Neural progenitor cell (in vitro differentiated cells): ENCODE measurements at places on chromosomes 6 and 20.
A peak's percentile ranks its signal among the peaks of the same experiment; 100 is the strongest.

GRCh38 chr20:6925744-6926278, 158.3 kb downstream of the BMP2 start:
- no peak for DNase-seq

- DNase-seq = no peak
These were observed 56.4 kb downstream of the RFX6 start for GRCh38 chr6:116933485-116933884.

DNA sequence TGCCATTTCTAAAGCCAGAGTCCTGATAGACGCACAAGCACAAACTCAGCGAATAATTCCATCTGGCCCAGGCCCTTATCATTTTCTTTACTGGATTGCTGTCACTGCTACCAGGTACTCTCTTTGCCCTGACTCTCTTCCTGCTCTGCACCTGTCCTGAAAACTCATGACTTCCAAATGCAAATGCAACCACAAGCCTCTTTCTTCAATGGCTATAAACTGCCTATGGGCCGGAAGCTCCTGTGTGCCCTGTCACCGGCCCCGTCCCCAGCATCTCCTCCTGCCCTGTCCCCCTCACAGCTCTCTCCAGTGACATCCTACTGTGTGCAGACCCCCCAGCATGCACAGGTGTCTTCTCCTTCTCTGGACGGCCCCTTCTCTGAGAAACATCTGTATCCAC, 302.6 kb downstream of the GMDS start:
- DNase-seq = no peak

- DNase-seq = no peak
These were observed 27.3 kb downstream of the PTK7 start for GRCh38 chr6:43103253-43103876.

DNA sequence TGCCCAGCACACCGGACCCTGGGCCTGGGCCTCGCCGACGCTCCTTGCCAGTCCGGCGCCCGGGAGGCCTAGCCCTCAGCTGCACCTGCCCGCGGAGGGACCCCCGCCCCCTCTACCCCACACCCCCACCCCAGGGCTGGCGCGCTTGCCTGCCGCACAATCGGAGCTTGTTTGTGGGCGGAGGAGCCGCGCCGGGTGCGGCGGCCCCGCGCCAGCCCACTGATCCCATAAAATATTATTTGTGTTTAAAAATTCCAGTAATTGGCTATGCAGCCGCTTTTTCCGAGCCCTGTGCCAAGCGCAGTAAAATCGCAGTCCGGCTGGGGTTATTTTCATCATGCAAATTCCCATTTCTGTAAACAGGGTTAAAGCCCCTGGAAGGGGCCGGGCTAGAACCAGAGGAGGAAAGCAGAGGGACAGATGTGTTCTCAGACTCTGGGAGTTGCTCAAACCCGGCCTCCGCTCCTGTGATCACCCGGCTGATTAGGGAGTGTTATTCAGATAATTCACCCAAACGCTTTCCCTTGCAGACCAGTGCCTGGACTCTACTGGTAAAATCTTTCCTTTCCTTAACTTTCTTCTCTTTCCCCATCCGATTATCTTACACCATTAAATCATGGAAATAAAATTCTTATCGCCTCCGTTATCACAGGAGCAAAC, 93.1 kb downstream of the NCR2 start:
- peak; percentile 50 for DNase-seq

DNA sequence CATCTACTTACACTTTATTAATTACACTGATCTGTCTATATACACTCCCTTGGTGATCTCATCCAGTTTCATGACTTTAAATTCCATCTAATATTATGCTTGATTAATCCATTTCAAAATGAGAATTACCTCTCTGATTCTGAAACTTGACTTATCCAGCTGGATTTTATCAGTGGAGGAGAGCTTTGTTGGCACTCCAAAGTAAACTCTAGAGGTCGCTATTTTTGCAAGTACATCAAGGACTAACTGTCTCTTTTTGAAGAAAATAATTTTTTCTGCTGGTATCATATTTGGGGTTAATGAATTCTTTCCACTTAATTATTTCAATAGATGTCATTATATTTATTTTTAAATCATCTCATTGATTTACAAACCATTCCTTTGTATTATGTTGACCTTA, 630.3 kb upstream of the MAN1A1 start:
- peak; percentile 40 for DNase-seq

- peak; percentile 40 for DNase-seq
These were observed 32.4 kb downstream of the JPH2 start for GRCh38 chr20:44154521-44155001.

DNA sequence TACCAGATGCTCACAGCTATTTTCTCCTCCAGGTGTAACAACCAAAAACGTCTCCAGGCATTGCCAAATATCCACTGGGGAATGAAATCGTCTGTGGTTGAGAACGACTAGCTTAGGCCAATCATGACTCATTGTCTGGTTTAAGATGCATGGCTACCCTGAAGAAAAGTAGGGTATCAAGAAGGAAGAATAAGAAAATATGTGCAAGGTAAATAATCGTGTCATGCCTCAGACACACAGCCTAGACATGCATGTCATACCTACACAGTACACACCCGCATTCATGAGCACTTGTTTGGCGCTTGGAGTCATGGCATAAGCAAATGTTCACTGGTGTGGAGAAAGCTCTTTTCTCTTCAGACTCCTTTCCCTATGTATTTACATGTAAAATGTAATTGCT, 745.7 kb downstream of the MAFB start:
- no peak for DNase-seq

DNA sequence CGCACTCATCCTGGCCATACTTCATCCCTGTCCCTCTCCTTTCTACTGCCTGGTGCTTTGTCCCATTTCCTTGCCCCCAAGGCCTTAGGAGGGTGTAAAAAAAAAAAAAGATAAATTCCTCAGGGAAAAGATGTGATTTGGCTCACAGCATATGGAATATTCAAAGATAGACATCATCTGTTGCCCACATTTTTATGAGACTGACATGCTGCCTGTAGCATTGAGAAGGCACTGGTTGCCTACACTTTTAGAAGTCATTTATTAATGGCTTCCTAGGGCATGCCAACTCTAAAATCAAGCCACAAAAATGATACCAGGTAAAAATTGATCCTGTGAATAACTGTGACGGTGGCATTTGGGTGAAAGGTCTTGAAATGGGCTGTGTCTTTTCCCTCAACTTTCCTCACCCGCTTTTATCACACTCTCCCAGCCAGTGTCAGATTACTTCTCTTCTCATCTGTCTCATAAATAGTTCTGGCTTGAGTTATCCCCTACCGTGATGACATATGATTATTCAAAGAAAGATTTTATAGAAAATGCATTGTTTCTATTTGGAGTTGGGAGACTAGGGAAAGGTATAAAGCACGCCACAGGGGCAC, 139.4 kb downstream of the CARMIL1 start:
- DNase-seq = no peak
